HT-29 (cell line): ENCODE measurements at places on chromosomes 7 and 10.

GRCh38 chr10:46551701-46552525 is 4.5 kb downstream of the GPRIN2 start:
- DNase-seq, result no peak

DNA sequence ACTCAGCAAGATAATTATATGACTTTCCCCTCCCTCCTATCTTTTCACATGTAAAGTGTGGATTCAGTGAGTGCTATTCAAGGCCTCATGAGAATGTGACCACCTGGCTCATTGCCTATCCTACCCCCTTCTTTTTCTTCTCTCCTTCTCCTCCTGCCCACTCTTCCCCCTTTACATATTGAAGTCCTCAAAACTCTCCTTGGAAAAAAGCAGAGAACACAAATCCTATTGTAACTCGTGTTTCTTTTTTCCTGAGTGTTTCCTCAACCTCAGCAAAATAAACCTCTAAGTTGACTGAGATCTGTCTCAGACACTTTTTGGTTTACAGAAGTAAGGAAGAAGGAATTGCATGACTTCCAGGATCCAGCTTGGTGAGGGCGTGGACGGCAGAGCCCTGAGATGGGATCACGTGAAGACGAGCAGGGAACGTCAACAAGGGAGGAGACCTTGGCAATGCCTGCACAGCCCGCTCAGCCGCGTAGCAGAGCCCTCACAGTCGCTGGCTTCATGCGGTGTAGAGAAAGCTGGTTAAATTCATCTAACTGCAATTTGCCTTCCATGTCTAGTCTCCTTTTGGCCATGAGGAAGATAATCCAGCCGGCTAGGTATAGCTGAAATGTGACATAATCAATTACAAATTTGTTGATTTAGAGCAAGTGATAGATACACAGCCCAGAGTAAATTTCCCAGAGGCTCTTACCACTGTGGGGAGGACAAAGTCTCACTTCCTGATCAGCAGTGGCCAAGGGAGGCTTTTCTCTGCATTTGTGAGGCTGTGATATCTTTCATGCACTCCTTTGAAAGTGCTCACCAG is 75.7 kb downstream of the LYZL2 start:
- peak; percentile 64 for DNase-seq

DNA sequence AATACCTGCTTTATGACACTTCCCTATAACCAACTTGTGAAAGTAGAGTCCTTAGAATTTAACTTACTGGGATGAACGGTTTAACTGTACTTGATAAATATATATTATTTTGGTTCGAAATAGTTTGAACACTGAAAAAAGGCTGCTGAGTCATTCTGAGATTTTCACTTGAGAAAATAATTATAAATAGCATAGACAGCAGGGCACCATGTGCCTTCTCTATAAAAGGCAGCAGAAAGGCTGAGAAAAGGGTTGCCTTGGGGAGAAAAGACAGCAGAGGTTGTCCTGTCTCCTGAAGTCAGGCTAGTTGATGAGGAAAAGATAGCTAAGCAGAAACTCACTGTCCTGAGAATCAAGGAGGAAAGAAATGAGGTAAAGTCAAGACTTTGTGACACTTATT is 92.4 kb downstream of the CTTNBP2 start:
- no peak for DNase-seq

DNA sequence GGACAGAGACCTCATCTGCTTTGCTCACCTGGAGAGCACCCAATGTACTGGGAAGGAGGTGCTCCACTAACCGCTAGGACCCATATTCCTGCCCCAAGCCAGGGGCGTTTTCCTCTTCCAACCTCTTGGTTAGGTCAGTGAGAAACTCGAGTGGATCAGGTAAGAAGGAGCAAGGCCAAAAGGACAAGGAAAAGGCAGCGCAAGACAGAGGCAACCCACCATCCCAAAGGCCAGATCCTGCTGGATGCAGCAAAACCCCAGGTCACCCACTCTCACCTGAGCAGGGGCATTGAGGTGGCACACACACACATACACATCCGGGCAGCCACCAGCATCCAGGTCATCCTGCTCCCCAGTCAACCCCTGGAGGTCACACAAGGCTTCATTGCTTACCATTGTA is 105.1 kb downstream of the GRID1 start:
- no peak for DNase-seq

DNA sequence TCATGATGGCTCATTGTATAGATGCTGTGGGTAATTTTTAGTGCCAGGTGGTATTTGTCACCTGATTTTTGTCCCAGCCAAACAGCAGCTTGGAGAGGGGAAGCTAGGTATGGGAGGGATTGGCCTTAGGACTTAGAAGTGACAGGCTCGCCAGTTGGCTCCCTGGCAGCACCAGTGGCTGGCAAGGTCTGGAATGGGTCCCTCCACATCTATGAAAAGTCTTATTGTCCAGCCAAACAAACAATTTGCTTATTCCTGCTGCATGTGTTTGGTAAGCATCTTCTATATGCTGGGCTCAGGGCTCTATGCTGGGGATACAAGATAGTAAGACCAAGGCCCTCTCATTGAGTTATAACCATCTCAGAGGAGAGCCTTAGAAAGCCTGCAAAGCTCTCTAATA is 42.5 kb downstream of the SORCS3 start:
- DNase-seq, result no peak

DNA sequence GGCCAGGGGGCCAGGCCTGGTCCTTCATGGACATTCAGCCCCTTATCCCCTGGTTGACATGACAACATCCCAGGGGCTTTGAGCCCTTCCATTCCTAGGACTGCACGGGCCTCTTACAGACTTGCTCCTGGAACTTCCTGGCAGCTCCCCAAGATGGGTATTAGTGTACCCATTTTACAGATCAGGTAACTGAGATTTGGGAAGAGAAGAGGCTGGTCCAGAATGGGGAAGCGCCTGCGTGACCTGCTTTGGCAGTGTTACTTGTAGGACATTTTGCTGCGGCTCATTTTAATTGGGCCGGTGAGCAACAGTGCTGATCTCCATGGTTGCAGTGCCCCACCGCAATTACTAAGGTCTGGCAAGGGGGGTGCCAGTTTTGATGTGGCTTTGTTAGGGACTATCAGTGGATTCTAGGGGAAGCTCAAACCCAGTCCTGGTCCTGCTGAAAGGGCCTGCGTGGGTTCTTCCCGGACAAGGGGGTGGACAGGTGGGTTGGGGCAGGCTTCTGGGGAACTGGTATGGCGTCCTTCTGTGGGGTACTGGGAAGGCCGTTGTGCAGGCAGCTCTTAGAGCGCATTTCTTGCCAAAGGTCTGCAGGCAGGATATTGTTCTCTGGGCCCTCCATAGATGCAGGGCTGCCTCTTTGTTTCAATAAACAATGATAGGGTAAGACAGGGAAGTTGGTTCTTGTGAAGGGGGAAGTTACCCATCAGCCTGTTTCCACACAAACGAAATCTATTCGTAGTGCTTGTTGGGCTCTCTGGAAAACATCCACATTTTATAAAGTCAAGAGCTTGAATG is 137.6 kb downstream of the RGS10 start:
- DNase-seq, result no peak

DNA sequence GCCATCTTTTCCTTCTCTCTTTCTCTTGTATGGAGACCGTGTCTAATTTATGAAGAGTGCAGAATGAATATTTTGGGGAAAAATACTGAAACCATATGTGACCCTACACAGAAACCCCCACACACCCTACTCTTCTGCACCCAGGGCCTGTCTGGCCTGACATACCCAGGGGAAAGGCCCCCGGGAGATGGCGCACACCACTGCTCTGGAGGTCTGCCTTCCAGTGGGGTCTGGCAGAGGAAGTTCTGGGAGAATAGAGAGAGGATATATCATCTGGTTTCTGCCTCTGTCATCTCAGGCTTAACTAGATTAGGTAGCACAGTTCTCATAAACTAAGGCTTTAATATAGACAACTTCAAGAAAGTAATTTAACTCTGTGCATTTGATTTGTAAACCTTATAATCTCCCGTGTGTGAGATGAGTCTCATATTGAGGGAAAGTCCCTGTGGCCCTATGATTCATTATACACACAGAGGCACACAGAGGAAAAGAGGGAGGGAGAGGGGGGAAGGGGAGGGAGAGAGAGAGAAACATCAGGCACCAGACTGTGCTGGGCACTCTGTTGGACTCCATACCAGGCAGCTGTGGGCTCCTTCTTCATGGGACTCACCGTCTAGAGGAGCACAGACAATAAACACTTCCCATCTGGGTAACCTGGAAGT is 123.3 kb downstream of the AOAH start:
- DNase-seq, result no peak

- DNase-seq, result no peak
Measured at GRCh38 chr10:126157189-126157588, 231.1 kb downstream of the ADAM12 start.

- DNase-seq, result peak; percentile 86
Measured at GRCh38 chr10:89217057-89217990, 10.2 kb upstream of the CH25H start.

GRCh38 chr10:44946205-44946604 is 13.4 kb upstream of the RASSF4 start:
- DNase-seq, result no peak

- no peak for DNase-seq
Measured at GRCh38 chr7:30682212-30683083, at the start of gene CRHR2. Gene CRHR2 (minus strand): TSS chr7:30682456. CDS start chr7:30682280, 176 bp downstream.

GRCh38 chr7:133676805-133677370 is 424.0 kb downstream of the EXOC4 start:
- no peak for DNase-seq

DNA sequence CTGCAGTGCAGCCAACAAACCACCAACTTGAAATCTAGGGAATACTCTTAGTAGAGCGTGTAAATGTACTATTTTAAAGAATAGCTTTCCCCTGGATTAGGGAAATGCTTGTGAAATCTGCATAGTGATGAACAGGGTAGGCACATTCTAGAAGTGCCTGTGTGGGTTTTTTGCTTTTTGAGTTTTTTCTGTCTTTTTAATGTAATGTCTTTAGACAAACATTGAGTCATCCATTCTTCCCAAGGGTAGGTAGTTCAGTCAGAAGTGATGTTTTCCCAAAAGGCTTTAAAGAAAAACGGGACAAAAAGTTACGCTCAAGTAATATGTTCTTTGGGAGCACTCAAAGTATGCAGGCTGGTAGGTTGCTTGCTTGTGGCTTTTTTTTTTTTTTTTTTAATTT is 130.0 kb downstream of the AUTS2 start:
- DNase-seq, result no peak

DNA sequence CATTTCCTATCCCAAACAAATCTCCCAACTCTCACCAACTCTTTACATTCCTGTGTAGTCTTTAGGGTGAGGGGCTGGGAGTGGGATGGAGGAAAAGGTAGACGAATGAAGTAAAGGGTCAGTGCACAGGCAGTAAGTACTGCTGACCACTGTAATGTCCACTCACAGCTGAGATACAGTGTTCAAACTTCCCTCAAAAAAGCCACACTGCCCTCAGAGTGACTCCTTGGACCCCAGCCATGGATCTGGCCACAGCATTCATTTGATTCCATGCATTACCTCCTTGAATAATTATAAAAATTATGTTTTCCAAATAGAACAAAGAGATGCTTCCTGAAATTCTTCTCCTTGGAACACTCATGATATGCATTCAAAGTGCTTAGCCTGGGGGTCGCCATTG is 19.8 kb upstream of the HIPK2 start:
- no peak for DNase-seq

- peak; percentile 80 for DNase-seq
Measured at GRCh38 chr10:72740528-72740927, 48.6 kb downstream of the MCU start.

DNA sequence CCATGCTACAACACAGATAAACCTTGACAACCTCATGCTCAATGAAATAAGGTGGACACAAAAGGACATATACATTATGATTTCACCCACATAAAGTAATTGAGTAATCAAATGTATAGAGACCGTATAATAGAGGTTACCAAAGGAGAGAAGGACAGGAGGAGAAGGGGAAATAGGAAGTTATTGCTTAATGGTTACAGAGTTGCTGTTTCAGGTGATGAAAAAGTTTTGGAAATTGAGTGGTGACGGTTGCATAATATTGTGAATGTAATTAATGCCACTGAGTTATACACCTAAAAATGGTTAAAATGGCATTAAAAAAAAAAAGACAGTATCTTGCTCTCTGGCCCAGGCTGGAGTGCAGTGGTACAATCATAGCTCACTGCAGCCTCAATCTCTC is 1.5 kb upstream of the OGDH start:
- DNase-seq, result no peak

- no peak for DNase-seq
Measured at GRCh38 chr7:111027396-111027795, 63.5 kb upstream of the LRRN3 start.

- DNase-seq, result no peak
Measured at GRCh38 chr10:99331207-99331803, 2.1 kb downstream of the CNNM1 start.

- DNase-seq, result no peak
Measured at GRCh38 chr7:44969701-44970522, 8.9 kb downstream of the MYO1G start.

GRCh38 chr10:82609845-82610244 is 734.9 kb downstream of the NRG3 start:
- no peak for DNase-seq

GRCh38 chr10:103739039-103739764 is 116.2 kb downstream of the SH3PXD2A start:
- DNase-seq, result no peak

DNA sequence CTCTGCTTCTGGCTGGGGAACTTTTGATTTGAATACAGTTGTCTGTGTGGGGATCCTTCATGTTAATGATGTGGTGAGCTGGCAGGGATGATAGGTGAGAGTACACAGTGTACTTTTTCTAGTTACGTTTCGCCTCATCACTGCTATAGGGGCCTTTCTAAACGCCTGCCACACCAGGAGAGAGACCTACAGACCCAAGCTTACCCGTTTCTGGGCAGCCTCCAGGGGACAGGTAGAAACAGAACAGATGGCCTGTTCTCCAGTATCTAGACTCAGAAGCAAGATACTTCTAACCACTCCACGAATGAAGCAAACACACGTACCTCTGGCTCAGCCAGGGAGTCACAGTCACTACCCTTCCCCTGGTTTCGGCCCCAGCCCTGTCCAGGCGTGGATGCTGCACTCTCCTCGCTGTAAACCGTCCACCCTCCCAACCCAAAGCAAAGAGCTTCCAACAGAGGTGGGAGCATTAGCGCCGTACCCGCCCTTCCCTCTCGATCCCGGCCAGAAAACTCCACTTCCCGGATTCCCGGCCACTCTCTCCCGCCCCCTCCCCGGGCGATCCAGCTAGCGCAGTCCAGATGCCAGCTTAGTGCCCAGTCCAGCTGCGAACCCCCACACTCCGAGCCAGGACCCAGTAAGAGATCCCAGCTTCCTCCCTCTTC is 1.2 kb downstream of the CCDC6 start:
- peak; percentile 38 for DNase-seq

DNA sequence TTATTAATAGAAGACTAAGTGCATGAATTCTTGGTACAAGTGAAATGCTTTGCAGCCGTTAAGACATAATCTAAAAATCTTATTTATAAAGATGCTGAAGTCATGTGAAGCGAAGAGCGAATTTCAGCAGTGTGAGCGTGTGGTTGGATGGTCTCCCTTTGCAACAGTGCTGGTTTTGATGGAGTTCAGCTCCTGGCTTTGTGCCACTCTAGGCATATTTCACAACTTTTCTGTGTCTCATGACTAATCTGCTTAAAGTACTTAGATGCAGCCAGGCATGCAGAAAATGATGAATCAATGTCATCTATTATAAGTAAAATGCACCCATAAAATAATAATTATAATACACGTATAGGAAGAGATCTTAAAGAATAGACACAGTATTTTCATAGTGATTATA is 107.2 kb upstream of the TCERG1L start:
- DNase-seq, result no peak
